ENCODE measurements at places on chromosomes 6 and 20.

GRCh38 chr6:20024316-20024673, 187.1 kb downstream of the ID4 start:
- no peak for DNase-seq

DNA sequence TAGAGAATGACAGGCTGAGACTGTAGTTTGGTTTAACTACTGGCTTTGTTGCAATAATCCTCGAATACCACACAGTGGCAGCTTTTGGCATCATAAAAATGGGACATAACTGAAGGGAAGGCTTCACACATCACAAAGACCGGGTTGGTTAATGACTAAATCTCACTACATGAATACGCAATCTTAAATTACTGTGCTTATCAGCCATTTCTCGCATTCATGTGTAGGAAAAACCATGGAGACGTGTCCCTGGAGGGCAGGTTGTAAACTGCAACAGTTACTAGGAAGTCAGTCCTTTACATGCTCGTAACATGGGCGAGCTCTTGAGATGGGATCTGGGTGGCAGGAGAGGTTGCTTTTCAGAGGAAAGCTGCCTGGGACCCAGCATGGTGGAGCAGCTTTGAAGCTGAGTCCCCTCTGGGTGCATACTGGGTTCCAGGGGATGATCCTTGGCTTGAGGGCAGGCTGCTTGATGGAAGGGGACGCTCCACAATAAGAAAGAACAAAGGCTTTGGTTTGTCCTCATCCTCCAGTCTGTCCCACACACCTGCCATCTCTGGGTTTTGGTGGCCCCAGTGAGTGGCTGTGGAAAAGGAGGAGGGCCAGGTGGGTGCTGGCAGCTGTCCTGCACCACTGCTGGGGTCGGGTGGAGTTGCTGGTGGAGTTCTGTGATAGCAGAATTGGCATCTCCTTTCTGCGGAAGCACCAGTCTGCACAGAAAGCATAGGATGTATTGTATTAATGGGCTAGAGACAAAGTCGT, 2.1 kb downstream of the RPS21 start:
- DNase-seq, result no peak

- DNase-seq, result no peak
These were observed 69.5 kb upstream of the ELOVL5 start for GRCh38 chr6:53418288-53418687.

- DNase-seq, result no peak
These were observed 17.4 kb downstream of the TMEM242 start for GRCh38 chr6:157305670-157306653.

GRCh38 chr20:4102381-4102780, 87.0 kb upstream of the RNF24 start:
- no peak for DNase-seq

- DNase-seq, result no peak
These were observed 83.8 kb upstream of the FAM184A start for GRCh38 chr6:119162134-119162775.

Measured in NCI-H446 (cell line).